Activated CD4-positive, alpha-beta T cell treated with anti-CD3 and anti-CD28 coated beads, Interleukin-2, amount 50 U/mL, for 48 hours (primary cell): ENCODE measurements at places on chromosomes 16 and 17.

DNA sequence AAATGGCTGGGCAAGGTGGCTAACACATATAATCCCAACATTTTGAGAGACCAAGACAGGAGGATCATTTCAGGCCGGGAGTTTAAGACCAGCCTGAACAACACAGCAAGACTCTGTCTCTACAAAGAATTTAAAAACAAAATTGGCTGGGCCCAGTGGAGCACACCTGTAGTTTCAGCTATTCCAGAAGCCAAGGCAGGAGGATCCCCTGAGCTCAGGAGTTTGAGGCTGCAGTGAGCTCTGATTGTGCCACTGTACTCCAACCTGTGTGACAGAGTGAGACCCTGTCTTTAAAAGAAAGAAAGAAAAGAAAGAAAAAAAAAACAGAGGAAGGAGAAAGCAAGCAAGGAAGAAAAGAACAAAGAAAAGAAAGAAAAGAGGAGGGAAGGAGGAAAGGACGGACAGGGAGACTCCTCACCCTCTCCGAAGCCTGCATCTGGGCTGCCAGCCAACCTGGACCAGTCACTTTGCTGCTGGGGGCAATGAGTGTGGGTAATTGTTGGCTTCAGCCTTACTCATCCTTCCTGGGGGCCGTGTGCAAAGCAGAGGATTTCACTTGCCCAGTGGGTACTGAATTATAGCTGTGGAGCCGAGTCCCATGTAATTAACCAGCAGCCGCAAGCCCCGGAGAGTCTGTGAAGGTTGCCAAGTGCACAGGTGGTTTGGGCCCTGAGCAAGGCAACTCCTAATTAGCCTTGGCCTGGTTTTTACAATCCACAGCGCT, 6.7 kb upstream of the MT4 start:
- DNase-seq, result no peak

DNA sequence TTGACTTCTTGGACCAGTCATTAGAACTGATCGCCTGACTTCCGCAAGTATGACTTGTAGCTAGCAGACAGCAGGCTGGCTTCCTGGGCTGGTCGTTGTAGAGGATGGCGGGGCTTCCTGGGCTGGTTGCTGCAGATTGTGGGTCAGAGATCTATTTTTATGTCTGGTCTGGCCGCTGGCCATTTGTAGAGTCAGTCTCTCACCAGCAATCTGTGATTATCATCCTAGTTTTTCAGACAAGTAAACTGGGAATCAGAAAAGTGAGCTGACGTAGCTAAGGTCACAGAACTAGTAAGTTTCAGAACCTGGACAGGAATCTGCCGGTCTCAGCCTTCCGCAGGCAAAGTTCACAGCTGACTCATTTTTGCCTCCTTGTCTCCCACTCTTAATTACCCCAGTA, 19.1 kb downstream of the GPR142 start:
- no peak for DNase-seq

- DNase-seq, result no peak
Observed at GRCh38 chr17:82356845-82357355, 2.1 kb upstream of the TEX19 start.

DNA sequence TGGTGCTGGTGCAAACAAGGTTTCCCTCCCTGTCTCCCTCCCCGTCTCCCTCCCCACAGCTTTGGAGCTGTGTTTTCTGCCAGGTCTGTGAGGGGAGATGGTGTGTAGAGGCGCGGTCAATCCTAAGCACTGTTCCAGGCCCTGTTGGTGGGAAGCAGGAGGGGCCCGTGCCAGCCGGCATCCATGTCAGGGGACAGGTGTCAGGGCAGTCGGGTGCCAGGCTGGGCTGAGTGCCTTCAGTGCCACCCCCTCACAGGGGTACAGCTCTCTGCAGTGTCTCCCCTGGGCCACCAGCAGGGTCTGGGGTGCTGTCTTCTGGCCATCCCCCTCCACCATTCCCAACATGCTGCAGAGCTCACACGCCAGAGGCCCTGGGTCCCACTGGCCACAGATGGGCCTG, 73.6 kb downstream of the KLHDC4 start:
- DNase-seq, result no peak

DNA sequence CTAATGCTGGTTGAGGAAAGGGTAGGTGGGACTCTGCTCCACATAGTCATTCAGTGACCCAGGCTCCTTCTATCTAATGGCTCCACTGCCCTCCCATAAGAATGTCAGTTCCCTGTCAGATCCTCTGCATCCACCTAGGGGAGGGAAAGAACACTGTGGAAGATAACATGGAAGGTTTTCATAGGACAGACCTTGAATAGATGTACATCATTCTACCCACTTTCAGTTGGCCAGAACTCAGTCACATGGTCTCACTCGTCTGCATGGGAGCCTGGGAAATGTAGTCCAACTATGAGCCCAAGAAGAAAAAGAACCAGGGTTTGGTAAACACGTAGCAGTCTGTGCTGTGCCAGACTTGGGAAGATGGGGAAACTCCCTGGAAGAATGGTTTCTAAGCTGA, 27.1 kb upstream of the SCNN1B start:
- DNase-seq, result no peak

DNA sequence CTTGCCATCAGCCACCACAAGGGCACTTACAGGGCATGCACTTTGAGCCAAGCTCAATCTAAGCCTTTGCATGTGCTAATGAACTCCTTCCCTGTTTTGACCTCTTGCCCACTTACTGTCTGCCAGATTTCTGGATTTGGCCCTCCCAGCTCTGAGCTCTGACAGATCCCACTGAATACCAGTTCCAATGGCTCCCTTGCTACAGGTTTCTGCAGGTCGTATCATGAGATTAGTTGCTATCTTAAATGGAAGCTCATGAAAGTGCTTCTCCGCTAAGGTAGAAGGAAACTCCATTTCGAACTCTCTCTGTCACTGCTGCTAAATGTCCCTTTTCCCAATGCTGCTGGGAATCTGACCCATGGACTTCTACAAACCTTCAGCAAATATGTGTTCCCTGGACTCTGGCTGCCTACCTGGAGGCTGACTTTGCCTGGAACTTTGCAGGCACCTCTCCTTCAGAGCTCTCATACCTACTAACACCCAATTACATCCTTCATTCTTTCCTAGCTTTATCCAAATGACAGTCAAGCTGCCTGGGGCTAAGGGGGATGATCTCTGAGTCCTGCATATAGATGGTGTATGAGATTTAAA, 23.5 kb upstream of the TOB1 start:
- no peak for DNase-seq

DNA sequence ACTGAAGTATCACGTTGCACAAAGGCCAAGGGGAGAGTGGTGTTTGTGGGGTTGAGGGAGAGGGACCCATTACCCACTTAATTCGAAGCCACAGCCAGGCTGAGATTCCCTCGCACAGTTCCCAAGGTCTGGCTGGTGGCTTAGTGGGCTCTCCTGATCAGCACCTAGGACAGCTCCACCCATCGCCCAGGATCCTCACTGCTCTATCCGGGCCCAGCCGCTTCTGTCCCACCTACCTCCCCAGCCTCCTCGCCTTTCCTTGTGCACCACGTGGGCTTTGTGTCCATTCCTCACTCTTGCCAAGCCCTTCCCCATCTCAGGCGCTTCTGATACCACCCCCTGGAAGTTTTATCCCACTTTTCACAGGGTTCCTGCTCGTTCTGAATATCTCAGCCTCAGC, 163.5 kb downstream of the CCT6B start:
- peak; percentile 22 for DNase-seq

DNA sequence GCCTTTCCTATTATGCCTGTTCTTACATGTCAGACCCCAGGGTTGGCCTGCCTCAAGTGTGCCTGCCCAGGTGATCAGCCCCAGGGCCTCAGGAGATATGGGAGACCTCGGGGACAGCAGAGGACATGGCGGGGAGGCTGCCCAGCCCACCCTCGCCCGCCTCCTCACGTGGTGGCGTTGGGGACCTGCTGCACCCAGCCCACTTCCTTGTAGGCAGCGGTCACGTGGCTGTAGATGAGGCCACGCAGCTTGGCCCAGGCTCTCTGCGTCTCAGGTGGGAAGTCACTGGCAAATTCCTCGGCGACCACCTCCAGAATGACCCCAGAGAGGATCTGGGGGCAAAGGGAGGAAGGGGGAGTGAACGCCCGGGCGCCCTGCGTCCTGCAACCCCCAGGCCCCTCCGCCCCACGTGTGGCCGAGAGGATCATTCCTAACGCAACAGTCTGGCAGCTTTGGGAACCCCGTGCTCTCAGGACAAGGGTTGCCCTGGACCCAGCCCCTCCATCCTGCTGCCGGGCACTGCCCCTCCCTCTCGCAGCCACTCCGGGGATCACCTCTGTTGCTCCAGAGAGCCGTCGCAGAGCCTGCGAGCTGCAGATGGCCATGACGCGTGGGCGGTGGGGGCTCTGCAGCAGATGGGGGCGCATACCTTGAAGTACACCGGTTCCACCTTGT, 6.6 kb downstream of the CYGB start:
- DNase-seq, result no peak

DNA sequence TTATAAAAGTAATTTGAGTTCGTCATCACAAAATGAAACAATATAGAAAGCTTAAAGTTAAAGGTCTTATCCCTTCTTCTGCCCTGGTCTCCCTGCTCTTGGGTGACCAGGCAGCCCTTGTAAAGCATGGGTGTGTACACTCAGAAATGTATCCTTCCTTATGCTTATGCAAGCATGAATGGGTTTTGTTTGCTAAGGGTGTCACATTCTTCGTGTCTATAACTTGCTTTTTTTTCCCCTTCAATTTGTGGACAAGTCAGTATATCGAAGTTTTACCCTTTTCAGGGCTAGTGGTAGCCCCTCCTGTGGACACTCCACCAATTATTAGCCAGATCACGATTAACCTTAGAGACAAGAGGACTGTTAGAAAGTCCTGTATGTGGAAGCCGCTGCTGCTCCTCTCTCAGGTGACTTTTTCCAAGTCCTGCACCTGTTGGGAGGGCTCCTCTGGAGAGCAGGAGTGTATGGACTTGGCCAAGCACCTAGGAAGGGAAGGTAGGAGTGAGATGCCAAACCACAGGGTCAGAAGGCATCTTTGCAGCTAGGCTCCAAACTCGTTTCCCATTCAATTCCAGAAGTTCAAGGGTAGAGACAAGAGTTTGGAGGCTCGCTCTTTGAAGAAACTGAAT, 50.9 kb downstream of the LDHD start:
- DNase-seq, result no peak

GRCh38 chr17:68785565-68786486, 169.4 kb downstream of the ABCA8 start:
- no peak for DNase-seq

GRCh38 chr16:68434624-68435210, 13.6 kb downstream of the SMPD3 start:
- DNase-seq, result no peak

DNA sequence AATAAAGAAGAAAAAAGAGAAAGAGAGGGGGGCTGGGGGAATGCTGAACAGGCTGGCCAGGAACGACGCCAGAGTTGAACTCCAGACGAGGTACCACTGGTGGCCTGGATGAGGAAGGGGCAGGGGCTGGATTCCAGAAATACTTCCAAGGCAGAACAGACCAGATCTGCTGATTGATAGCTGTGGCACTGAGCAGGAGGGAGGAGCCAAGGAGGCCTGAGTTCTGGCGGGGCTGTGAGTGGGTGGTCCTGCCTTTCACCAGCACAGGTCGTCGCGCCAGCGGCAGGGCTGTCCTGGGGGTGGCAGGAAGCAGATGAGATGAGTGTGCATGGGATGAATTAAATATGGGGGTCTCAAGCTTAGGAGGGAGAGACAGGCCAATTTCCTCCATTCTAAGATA, 5.5 kb downstream of the CCDC42 start:
- no peak for DNase-seq

DNA sequence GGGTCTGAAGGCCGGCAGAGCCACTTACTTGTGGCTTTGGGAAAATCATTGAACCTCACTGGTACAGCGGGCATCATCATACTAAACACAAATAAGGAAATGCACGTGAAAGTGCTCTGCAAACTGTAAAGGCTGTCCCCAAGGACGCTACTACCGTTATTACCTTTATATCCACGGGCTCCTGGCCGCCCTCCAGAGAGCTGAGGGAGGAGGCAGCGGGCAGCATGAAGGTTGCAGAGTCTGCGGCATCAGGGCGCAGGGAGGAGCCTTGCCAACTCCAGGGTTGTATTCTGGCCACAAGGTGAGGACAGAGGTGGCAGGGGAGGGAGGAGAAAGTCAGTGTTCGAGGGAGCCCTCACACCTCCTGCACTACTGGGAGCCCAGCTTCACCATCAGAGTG, 68.3 kb upstream of the GCSH start:
- no peak for DNase-seq

GRCh38 chr17:79374087-79374689, 236.7 kb downstream of the RBFOX3 start:
- DNase-seq, result no peak

GRCh38 chr16:48438414-48438813, 53.2 kb upstream of the SIAH1 start:
- DNase-seq, result no peak

DNA sequence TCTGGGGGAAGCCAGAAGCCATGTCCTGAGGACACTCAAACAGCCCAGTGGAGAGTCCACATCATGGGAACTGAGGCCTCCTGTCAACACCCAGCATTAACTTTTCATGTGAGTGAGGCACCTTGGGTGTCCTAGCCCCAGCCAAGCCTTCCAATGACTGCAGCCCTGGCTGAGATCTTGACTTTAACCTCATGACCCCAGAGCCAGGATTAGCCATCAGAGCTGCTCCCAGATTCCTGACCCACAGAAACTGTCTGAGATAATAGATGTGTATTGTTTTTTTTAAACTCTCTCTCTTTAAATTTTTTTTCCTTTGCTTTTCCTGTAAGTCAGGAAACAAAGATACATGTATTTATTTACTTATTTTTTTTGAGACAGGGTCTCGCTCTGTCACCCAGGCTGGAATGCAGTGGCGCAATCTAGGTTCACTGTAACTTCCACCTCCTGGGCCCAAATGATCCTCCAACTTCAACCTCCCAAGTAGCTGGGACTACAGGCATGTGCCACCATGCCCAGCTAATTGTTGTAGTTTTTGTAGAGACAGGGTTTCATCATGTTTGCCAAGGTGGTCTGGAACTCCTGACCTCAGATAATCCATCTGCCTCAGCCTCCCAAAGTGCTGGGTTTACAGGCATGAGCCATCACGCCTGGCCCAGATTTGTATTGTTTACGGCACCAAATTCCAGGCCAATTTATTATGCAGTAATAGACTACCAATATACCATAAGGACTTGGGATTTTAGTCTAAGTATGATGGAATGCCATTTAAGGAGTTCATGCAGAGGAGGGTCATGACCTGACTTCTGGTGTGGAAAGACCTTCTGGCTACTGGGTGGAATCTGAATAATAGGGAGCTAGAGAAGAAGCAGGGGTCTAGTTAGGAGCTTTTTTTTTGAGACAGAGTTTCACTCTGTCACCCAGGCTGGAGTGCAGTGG, 14.0 kb upstream of the TMEM94 start:
- DNase-seq, result no peak

GRCh38 chr16:58176608-58177352, 21.1 kb downstream of the CSNK2A2 start:
- DNase-seq, result no peak
